Stimulated activated naive CD4-positive, alpha-beta T cell (primary cell): ENCODE measurements at places on chromosomes 1 and 21.

- no peak for DNase-seq
Measured at GRCh38 chr1:156392452-156392853, 23.4 kb downstream of the RHBG start.

DNA sequence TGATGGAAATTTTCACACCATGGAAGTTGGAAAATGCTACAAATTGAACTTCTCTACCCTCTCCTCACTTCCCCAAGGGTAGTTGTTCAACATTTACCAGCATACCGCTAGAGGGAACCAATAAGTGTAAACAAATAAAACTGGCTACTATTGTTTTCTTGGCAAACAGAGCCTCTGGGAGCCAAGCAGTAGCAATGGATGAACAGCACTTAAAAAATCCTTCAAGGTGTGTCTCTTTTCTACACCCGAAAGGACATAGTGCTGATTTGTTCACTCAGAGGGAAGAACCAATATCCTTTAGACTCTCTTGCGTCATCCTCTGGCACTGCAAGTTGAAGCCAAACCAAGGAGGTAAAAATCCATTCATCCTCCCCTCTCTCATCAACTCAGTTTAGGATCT is 161.5 kb downstream of the TBX15 start:
- DNase-seq, result no peak

DNA sequence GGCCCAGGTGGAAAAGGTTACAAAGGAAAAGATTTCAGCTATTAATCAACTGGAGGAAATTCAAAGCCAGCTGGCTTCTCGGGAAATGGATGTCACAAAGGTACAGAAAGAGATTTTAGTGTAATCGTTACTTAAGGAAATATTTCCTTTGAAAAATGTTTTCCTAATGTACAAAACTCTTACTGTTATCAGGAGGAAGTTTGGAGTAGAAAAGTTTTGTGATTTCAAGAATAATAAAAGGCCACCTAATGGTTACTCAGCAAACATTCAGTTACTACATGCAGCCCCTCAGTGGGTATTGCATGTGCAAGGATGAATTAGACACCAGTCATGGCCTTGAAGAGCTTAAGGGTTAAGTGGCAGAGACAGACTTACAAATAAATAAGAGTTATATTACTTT is 85.2 kb downstream of the SDCCAG8 start:
- no peak for DNase-seq

GRCh38 chr21:43275421-43276211 is 106.8 kb downstream of the CRYAA start:
- DNase-seq, result no peak

- no peak for DNase-seq
Measured at GRCh38 chr1:226531360-226532093, 17.0 kb upstream of the STUM start.

GRCh38 chr1:163471779-163472650 is 150.3 kb downstream of the NUF2 start:
- no peak for DNase-seq

- DNase-seq, result no peak
Measured at GRCh38 chr21:25462517-25462971, 144.7 kb downstream of the MRPL39 start.

- DNase-seq, result no peak
Measured at GRCh38 chr1:92444351-92444750, 42.4 kb downstream of the GFI1 start.

DNA sequence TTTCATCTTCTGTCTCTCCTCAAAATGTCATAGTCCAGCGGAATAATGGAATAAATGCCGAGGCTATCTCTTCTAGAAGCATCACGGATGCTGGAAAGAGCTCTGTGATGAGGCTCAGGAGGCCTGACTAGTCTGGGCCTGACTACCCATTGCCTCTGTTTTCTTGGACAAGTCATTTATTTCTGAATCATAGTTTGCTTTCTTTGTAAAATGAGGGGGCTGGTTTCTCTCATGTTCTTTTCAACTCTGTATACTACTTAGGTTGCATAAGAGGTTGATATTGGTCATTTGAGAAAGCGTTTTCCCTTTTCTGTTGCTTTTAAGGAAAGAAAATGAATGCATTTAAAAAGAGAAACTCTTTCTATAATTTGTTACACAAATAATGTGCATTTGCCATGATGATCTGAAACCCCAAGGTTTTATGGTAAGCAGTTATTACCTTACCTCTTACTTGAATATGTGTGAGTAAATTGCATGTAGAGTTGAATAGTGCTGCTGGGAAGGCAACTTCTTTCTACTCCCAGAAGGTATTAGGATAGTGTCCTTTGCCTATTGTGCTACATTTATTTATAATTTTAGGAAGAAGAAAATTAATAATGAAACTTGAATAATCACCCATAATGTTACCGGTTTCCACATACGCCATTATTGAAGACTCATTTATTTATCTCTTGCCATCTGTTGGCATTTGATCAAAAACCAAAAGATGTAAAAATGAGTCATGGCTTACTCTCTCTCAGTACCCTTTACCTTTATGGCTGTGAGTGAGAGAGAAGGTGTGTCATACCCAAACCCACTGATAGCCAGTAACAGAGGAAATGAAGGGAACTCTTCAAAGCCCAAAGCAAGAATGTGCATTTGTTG is 179.1 kb downstream of the FASLG start:
- DNase-seq, result peak; percentile 68

GRCh38 chr1:178632653-178633052 is 92.4 kb upstream of the RALGPS2 start:
- DNase-seq, result no peak

DNA sequence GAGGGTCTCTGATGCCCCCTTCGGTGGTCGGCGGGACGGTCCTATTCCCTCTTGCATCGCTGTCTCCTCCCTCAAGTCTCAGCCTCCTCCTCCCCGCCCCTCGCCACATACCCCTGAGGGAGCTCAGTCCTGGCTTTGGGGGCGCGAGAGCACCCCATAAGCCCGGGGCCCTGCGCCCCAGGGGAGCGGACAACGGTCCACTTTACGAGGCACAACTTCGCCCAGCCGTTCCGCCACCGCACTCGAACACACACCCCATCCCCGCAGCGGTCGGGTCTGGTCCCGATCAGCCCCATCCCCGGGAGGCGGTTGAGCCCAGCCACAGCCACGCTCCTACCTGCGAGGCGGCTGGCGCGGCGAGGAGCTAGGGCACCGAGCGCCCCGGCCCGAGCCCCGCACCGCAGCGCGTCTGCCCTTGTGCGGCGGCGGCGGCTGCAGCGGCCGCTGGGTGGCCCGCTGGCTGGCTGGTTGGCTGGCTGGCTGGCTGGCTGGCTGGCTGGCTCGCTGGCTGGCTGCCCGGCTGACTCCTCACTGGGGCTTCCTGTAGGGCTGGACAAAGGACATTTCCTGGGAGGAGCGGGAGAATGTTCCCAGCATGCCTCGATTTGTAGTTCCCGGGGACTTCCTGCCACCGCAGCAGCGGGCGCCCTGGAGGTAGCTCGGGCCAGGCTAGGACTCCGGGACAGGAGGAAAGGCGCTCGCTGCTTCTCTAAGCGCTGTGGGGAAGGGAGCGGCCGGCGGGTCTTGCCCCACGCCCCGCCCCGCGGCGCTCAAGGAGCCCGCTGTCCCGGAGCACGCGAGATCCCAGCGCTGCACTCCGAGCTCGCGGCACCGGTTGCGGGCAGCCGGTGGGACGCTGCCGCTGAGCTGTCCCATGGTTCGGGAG is at the start of gene ZNF697:
ZNF697 (minus strand) TSS at position 533 of the 886 bp plus-strand sequence. CDS start 22,166 bp downstream, outside the sequence.
- no peak for DNase-seq

DNA sequence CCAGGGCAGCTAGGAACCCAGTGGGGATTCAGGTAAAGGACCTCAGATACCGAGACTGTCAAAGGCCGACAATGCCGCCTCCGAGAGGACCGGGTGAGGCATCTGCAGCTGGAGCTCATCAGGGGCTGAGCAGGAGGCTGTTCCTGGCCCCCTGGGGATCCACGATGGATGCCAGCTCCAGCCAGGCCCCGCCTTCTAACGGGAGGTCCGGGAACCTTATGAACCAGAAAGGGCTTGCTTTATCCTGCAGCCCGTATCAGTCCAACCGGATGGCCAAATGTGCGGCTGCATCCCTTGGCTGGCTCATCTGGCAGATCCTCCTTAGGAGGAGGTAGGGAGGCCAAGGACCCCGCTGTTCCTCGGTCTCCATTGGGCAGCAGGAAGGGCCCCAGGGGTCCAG is 32.0 kb downstream of the SLC45A1 start:
- no peak for DNase-seq

- no peak for DNase-seq
Measured at GRCh38 chr1:226983247-226983991, 43.3 kb downstream of the COQ8A start.

- no peak for DNase-seq
Measured at GRCh38 chr21:41318218-41318617, 1.6 kb downstream of the FAM3B start.

DNA sequence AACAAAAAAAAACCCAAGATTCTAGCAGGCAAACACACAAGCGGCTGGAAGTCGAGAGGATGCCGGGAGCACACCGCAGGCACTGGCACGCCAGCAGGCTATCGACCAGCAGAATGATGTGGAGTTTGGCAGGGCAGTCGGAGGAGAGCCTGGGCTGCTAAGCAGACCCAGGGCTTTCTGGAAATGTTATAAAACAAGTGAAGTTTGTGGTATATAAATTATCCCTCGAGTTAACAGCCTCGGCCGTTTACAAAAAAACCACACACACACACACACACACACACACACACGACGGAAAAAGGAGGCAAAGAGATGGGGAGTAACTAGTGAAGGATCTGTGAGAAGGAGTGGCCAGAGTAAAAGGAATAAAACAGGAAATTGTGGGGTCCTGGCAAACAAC is 87.2 kb upstream of the IVNS1ABP start:
- no peak for DNase-seq

- no peak for DNase-seq
Measured at GRCh38 chr1:163875200-163875926, 553.6 kb downstream of the NUF2 start.

- no peak for DNase-seq
Measured at GRCh38 chr1:17021896-17022295, 10.2 kb upstream of the ATP13A2 start.

DNA sequence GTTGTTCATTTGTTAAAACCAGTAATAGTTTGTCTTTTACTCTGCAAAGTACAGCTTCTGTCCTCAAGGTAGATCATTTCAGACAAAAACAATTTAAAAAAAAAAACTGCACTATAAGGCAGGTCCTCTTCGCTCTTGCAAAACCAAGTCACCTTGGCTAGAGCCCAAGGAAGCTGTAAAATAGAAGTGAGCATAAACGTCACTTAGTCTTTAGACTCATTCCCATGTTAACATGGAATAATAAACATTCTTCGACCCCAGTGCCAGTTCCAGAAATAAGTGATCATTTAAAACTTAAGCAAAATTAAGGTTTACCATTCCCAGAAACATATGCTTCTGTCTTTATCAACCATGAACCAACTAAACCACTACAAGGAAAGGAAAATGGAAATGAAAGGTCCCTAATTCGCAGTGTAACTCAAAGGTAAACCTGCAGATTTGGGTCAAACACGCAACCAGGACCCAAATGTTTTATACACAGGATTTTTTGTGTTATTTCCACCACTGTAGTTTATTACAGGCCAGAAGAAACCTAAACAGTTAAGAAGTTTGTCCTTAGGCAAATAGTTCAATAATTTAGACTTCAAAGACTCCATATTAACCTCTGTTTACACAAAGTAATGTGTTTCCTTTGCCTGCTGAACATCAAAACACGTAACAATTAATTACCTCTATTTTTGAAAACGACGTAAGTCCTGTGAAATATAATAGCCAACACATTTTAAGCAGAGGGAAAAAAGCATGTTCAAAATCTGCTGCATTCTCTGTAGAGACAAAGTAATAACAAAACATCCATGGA is 54.6 kb downstream of the TGFBR3 start:
- no peak for DNase-seq

GRCh38 chr1:101314244-101314643 is 77.4 kb downstream of the S1PR1 start:
- no peak for DNase-seq

- DNase-seq, result no peak
Measured at GRCh38 chr21:35095859-35096291, 46.8 kb upstream of the RUNX1 start.

- no peak for DNase-seq
Measured at GRCh38 chr1:44246806-44247205, 33.5 kb downstream of the DMAP1 start.

DNA sequence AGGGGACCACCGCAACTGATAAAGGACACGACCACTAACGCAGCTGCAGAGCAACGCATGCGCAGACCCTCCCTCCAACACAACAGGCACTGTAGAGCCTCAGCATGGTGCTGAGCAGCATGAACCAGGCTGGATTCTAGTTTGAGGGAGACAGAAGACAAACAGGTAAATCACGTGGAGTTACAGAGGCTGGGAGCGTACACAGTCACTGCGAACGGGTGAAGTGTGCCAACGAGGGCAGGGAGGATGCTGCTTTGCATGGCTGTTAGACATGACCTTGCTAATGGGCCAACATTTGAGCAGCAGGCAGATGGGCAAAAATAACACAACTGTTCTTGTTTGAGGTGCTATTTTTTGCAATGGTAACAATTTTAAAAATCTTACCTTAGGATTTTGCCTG is 55.2 kb upstream of the NADK start:
- no peak for DNase-seq

DNA sequence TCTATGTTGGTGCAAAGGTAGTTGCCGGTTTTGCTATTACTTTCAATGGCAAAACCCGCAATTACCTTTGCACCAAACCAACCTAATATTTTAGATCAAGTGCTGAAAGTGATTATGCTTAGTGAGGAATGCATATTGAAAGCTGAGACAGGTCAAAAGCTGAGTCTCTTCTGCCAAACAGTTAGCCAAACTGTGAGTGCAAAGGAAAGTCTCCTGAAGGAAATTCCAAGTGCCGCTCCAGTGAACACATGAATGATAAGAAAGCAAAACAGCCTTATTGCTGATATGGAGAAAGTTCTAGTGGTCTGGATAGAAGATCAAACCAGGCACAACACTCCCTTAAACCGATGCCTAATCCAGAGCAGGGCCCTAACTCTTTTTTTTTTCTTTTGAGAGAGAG is 83.1 kb upstream of the ERRFI1 start:
- DNase-seq, result no peak

DNA sequence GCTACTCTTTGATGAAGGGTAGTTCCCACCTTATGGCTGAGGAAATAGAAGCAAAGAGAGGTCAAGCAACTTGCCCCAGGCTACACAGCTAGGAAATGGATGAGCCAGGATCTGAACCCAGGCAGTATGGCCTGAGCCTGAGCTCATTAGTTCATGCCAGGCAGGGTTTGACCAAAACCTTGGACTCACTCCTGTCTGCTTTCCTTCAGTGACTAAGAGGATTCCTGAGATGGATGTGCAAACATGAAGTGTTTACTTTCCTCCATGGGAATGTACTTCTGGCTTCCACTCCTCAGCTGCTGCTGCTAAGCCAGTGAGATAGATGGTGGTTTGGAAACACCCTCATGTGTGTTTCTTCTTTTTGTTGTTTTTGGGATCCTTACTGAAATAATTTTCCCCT is 35.1 kb upstream of the ERRFI1 start:
- DNase-seq, result no peak

DNA sequence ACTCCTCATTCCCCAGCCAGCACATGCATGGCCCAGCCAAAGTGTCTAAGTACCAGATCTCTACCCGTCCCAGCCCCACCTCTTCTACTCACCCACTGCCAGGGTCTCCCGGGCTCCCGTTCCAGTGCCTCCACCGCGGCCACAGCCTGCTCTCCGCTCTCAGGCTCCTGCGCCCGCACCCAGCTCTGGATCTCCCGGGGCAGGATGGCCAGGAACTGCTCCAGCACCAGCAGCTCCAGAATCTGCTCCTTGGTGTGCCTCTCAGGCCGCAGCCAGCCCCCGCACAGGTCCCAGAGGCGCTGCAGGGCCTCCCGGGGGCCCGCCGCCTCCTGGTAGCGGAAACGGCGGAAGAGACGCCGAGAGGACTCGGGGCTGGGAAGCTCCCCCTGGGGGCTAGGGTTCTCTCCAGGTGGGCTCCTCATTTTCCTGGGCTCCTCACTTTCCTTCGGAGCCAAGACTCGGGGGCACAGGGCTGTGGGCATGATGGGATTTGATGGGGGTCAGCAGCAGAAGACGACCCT is 2.5 kb downstream of the ZNF496 start:
- DNase-seq, result no peak
